T-helper 1 cell (primary cell): ENCODE measurements at places on chromosomes 6 and 20.

DNA sequence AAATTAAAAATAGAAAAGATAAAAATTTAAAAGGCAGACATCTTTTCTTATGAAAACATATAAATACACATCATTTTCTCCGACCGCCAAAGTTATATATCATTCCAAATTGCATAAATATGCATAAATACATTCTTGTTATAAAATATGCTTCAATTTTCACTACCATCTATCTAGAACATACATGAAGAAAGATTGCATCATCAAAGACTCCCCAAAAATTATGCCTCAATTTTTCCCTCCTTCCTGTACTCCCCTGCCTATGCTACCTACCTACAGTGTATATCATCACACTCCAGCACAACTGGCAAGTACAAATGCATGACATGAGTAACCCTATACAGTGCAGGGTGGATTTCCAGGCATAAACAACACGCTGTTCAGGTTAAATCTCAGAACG, 49.9 kb upstream of the TENT5A start:
- no peak for DNase-seq

- DNase-seq: no peak
These were observed 859.3 kb upstream of the FLRT3 start for GRCh38 chr20:15196547-15197255.

GRCh38 chr6:126026001-126026400, 39.7 kb downstream of the TRMT11 start:
- no peak for DNase-seq

DNA sequence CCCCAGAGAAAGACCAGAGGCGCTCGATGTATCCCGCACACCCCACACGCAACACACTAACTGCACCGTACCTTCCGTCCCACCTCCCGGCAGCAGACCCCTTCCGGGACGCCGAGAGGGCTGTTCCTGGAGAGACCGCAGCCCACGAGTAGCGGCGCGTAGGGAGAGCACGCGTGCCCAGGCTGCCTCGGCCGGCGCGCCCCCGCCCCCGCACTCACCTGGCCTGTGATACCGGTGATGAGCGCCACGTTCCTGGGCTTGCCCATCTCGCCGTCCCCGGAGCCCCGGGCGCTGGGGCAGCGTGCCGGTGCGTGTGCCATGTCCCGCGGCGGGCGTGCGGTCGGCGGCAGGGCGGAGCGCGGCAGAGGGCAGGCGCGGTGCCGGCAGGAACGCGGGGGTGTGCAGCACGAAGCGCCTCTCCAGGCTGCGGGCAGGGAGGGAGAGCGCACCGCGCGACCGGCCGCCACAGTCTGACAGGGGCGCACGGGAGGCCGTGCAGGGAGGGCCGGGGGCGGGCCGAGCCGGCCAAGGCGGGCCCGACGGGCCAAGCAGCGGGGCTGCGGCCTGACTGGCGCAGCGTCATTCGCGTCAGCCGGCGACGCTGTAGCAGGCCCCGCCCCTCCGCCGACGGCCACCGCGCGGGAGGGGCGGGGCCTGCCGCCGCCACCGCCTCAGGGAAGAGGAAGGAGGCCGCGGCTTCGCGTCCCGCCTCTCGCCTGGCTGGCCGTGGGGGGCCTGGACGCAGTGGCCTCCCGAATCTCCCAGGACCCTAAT, at the start of gene GMDS:
GMDS (minus strand) TSS at position 503 of the 774 bp plus-strand sequence.
- DNase-seq: peak; percentile 70

DNA sequence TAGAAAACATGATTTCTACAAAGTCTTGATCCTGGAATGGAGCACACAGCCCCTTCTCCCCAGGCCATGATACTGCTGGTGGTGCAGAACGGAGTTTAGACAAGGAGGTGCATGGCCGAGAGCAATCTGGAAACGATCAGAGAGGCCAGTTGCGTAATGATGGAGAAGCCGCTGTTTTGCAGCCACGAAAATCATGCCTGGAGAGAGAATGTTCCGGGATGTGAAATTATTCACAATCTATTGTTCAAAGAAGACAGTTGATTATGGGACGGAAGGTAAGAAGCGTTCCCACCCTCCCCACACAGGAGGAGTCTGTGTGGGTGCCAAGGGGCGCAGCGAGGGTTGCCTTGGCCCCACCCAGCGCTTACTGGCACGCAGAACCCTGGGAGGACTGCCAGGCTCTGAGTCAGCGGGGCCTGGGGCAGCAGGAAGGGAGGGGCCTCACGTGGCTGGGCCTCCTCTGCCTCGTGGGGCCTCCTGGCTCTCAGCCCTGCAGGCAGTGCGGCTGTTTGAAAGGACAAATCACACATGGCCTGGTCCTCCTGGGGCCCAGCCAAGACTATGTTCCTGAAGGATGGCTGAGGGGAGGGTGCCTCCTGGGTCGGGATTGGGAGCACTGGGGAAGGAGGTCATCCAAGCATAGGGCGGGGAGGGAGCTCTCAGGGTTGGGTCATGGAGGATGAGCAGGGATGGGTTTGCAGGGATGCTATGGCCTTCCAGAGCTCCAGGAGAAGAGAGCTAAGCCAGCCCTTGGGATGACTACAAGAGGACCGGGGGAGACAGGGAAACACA, 8.7 kb upstream of the AP5S1 start:
- peak; percentile 96 for DNase-seq

DNA sequence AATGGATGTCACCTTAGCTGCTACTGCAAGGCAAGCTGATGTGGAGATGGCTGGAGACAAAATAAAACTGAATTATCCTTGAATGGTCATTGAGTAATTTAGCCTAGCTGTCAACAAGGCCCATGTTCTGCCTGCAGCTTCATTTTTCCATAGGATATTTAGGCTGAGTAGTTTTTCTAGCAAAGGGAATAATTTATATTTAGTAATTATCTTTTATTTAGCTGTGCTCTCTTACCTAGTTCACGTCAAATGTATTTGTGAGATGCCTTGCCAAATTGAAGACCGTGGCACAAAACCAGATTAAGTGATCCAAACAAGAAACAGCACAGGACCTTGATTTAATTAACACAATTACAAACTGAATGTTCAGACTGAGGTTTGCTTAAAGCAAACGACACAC, 77.4 kb upstream of the CEP162 start:
- DNase-seq: no peak

GRCh38 chr6:53484476-53485280, 60.2 kb downstream of the GCLC start:
- DNase-seq: peak; percentile 54

- no peak for DNase-seq
These were observed 23.3 kb downstream of the NQO2 start for GRCh38 chr6:3022765-3023662.

- DNase-seq: no peak
These were observed 19.0 kb downstream of the THBS2 start for GRCh38 chr6:169234634-169235033.

- no peak for DNase-seq
These were observed 152.0 kb downstream of the GRM4 start for GRCh38 chr6:33993653-33994471.

DNA sequence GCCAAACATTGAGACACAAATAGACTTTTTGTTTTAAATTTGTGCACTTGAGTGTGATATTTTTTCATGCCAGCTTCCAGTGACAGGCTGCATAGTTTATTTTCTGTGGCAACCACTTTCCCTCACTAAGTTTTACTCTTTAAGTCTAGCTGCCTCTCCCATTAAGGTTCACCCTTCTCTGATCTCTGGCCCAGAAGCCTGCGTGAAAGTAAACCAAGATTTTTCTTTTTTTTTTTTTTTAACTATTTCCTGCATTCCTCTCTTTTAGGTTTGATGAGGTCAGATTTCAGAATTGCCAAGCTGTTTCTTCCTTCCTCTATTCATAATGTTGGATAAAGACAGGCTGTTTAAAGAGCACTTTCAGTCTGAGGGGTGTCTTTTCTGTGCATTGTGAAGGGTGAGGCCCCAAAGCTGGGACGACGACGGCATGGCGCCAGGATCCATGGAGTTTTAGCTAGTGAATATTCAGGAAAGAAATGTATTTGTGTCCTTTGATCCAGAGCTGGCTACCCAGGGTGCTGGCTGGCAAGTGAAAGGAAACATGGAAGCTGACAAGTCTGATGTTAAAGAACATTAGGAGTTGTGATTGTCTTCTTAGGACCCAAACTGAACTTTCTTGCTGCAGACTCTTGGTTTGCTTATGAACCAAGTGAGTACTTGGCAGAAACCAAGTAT, 50.7 kb downstream of the DOK5 start:
- DNase-seq: no peak

- no peak for DNase-seq
These were observed 96.0 kb downstream of the EYA2 start for GRCh38 chr20:46990596-46991104.

DNA sequence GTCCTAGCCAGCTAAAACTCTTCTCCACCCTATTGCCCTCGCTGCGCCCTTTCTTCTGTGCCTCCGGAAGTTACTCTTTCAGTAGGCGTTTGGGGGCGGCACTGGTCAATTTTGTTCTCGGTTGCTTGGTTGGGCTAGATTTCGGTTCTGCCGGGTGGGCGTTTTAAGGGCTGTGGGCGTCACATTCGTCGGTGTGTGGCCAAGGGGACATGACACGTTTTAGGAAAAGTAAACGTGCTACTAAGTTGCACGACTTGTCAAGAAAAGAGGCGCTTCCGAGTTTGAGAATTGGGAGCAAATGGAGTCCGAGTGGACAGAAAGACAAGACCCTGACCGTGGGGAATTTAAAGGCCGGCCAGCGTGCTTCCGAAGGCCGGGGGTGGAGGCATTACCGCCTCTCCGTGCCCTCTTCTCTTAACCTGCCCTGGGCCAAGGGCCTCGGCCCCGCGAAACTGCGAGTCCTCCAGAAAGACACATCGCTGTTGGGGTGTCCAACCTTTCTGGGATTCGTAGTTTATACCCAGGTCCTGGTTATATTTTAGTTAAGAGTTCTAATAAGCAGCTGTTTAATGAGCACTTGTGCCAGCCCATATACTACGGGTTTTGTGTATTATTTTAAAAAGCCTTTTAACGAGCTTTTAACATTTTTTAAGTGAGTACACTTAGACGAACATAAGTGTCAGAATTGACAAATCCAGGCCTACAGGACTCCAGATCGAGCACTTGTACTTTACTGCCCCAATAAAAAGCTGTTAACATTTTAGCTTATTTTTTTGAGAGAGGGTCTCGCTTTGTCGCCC, 664 bp upstream of the BAG6 start:
- DNase-seq: peak; percentile 85

- DNase-seq: no peak
These were observed 38.3 kb upstream of the LAMA2 start for GRCh38 chr6:128844598-128844997.

- DNase-seq: no peak
These were observed 54.5 kb downstream of the RIPOR3 start for GRCh38 chr20:50636601-50637540.

- no peak for DNase-seq
These were observed 59.5 kb downstream of the BFSP1 start for GRCh38 chr20:17471606-17472187.

GRCh38 chr20:9506280-9506821, 8.0 kb upstream of the LAMP5 start:
- no peak for DNase-seq

DNA sequence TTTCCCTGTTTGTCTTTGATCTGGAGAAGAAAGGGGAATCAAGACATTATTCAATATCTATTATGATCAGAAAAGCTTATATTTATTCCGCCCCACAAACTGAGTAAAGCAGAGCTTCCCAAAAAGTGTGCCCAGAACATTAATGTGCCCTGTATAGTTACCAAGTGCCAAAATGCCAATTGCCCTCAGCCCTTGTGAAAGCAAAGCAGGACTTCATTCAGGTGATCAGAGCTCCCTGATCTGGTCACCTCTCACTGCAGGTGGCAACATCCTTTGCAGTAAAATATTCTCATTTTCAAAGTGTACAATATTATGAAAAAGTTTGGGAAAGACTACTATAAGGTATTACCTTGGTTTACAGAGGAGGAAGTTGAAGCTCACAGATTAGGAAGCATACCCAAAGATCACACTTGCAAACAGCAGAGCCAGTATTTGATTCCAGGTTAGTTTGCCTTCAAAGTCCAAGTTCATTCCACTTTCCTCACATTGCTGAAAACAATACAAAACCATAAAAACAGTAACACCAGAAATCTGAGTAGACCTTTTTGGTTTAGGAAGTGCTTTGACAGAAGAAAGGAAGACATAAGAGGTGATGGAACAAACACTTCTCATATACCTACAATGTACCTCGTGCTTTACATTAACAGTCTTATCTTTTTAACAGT, 19.6 kb upstream of the GCLC start:
- DNase-seq: no peak

DNA sequence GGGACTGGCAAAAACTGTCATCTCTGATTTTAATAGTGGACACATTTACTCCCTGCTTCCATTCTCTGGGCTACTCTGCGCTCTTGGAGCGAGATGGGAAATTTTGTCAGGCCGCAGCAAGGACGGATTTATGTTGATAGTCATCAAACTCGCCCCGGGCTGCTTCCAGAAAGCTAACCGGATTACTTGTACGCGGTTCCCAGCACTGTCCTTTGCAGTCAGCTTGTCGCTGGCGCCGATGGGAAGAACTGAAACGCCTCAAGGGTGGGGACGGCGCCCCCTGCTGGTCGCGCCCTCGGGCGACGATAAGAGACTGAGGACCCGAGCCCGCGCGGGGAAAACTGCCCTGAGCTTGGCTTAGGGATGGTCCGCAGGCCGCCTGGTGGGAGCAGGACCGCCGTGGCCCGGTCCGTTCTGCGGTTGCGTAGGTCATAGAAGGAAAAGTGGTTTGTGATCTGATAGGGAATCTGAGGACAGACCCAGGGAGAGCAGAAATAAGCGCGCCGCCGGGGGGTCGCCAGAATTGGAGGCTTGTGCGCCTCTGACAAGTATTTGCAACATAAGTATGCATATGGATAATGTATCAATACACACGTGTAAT, 984 bp upstream of the ABT1 start:
- DNase-seq: peak; percentile 68

- DNase-seq: no peak
These were observed 481.3 kb upstream of the CITED2 start for GRCh38 chr6:139855671-139856311.

DNA sequence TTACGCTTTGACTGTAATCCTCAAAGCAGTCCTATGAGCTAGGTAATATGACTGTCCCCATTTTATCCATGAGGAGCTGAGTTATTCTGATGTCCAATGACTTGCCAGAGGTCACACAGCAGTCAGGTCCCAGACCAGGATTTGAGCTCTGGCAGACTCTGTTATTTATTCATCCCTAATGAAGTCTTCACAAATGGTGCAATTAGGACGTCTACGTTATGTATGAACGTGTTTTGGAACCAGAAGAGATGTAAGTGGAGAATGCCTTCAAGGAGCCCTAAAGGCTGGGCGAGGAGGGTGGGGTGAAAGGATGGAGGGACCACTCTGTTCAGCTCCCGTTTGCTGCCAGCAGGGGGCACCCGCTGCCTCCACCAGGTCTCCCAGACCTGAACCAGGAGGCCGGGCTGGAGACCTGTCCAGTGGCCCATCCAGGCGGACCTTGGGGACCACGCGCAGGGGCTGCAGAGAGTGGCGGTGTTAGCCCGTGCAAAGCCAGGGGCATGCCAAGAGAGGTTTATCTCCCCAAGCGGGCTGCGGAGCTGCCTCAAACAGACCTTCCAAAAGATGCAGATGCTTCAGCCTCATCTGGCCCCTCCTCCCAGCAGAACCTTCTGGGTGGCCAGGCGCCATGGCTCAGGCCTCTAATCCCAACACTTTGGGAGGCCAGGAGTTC, 15.2 kb upstream of the ZNF335 start:
- peak; percentile 64 for DNase-seq
